ENCODE measurements at places on chromosomes 6 and 20.
A peak's percentile ranks its signal among the peaks of the same experiment; 100 is the strongest.

DNA sequence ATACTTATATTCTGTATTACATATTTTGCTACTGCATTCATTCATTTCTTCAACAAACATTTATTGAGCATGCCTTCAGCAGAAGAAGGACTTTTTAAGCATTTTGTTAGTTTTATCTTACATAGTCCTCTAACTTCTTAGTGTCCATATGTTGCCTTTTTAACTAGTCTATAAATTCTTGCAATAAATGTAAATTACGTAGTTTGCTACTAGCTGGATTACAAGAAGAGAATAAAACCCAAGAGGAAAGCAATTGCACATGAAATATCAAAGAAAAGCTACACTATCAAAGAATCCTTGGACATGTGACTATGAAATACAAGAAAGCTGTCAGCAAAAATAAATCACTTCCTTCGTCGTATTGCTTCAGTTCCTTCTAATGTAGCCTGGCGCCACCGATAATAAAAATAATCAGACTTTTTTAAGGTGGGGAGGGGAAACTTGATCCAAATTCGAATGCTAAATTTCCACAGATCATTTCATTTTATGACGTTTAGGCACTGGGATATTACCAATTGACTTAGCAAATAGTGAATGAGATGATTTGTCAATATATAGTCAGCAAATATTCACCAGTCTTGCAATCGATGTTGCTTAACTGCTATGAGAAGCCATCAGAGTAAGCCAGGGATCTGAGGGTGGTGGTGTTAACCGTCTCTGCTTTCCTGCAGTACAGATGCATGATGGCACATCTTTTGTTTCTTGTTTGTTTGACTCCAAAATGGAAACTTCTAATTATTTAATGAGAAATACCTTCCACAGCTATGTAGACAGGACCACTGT is 258.7 kb upstream of the EXOC2 start:
- no peak for DNase-seq

DNA sequence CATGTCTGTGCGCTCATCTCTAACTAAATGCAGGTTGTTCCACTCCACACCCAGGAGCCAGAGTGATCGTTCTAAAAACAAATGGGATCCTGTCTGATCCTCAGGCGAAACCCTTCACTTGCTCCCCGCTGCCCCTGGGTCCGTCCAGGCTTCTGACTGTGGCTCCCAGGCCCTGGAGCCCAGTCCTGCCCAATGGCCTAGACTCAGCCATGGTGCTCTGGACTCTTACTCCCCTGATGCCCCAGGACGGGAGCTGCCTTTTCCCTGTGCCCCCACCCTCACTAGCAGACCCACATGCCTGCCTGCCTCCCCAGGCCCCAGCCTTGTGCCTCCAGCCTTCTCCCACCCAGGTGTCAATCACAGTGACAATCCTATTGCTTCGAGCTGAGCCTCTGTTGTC is 256.7 kb downstream of the BMP7 start:
- no peak for DNase-seq

GRCh38 chr6:127514773-127515227 is 4.3 kb downstream of the MTCL3 start:
- DNase-seq: peak; percentile 24

GRCh38 chr6:30913721-30914075 is 340 bp upstream of the VARS2 start:
- DNase-seq: no peak

DNA sequence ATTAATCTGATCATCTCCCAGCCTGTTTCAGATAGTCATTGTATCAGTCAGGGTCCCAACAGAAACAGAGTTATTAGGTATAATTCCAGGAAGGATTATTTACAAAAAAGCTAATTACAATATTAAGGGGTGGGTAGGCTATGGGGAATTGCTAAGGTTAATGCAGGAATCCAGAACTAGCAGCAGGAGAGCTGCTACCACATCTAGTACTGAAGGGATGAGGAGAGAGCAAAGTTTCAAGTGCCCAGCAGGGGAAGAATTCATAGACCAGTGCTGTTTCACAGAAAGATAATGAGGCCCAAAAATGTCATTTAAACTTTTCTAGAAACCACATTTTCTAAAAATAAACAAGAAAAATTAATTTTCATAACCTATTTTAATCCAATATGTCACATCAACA is 284.2 kb downstream of the HACE1 start:
- DNase-seq: no peak

- DNase-seq: no peak
These were observed 75.8 kb downstream of the LAMP5 start for GRCh38 chr20:9590189-9590588.

DNA sequence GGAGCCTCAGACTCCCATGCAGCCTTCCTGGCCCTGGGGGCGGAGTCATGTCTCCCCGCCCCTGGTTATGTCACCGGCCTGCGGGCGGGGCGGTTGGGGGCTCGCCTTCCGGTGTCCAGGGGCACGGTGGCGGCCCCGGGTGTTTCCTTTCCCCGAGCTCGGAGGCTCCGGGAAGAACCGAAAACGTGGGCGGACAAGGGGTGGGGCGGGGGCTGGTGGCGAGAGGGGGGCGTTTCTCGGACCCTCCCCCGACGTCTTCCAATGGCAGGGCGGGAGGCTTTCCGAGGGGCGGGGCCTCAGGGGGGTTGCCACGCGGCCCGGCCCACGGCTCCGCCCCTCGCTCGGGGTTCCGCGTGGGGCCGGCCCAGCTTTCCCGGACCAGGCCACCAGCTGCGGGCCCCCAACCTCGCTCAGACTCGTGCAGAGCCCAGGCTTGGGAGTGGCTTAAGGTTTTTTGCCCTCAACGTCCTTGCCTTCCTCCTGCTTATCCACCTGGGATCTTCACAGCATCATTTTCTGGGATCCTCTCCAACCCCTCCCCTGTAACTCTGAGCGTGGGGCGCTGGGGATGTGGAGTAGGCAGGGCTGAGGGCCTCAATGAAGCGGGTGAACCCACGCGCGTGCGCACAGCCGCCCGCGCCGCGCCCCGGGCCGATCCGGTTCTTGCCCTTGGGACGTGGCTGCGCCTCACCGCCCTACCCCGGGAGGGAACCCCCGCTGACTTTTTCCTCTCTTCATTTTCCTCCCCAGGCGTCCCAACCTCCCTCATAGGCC is 2.1 kb upstream of the NRN1 start:
- DNase-seq: no peak

GRCh38 chr6:86723729-86724128 is 213.6 kb upstream of the HTR1E start:
- no peak for DNase-seq

DNA sequence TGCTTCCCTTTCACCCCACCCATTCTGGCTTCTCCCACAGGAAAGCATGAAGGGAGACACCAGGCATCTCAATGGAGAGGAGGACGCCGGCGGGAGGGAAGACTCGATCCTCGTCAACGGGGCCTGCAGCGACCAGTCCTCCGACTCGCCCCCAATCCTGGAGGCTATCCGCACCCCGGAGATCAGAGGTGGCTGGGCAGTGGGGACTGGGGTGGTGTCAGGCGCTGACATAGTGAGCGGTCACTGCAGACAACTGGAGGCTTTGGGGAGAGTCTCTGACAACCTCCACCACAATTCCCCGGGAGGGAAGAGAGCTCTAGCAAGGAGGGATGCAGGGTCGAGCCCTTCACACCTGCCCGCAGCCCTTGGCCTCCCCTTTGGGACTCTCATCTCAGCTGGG is 18.1 kb downstream of the DNMT3B start:
- no peak for DNase-seq

DNA sequence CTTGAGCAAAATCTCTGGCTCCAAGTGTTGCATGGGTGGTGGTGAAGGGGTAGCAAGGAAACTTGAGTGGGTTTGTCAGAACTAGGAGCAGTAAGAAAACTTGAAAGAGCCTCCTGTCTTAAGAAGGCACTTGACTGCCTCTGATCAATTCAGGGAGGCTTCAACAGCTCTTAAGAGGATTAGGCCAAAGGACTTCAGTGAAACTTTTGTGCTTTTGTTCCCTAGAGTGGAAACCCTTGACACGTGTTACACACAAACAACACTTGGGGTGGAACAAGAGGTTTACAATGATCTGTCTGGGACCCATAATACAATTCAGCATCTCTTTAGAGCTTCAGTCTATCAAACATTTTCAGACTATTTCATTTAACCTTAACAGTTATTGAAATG is 80.1 kb upstream of the ARMC2 start:
- no peak for DNase-seq

DNA sequence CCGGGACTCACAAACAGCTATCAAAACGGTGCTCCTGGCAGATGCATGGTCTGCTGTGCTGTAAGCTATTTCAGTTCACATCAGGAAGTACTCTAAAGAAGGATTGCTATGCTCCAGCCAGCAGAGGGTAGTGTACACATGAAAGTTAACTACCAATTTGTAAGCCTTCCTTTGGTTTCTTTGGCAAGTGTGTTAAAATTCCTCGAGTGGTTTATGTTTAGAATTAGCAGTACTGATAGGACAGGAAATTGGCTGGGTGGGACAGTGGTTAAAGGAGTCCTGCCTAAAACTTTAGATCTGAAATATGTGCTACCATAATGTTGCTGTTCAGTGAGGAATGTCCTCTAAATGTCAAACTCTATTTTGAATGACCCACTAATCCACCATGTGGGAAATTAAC is 47.4 kb downstream of the TRMT11 start:
- no peak for DNase-seq

DNA sequence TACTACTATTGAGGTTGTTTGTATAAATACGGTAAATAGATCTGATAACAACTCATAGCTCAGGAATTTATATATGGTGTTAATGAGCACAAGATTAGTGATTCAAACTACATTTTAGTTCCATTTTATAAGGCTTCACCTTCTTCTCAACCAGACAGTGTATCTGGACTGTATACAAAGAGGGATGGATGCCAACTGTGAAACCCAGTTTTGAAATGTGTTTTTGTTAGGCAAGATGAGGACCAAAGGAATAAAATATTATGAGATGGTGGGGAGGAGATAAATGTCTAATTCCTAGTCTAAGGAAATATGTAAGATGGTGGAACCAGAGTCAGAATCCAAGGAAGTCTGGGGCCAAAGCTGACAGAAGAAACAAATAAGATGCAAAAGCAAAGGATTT is 329.0 kb downstream of the GRIK2 start:
- no peak for DNase-seq

GRCh38 chr6:57182017-57182432 is 9.9 kb downstream of the BAG2 start:
- no peak for DNase-seq

Measured in caudate nucleus (tissue), 63 donors.